ENCODE measurements at places on chromosomes 2 and 18. TPM values are rescaled to one million over a fixed set of nuclear protein-coding genes. Genes with fewer than 3 reads are reported as not detected.

The TEX44 gene
- not detected for polyA plus RNA-seq

The DES gene
- polyA plus RNA-seq: 60.9 TPM

The RUFY4 gene
- 1.5 TPM for polyA plus RNA-seq

The SOX11 gene
- 2.5 TPM for polyA plus RNA-seq

The SNTG2 gene
- polyA plus RNA-seq: not detected

The L3MBTL4 gene
- polyA plus RNA-seq: 4.1 TPM

The SH3RF3 gene
- 1.1 TPM for polyA plus RNA-seq

The CABYR gene
- 3.6 TPM for polyA plus RNA-seq

The KCNK3 gene
- 8.2 TPM for polyA plus RNA-seq

The UGT1A4 gene
- polyA plus RNA-seq: not detected

- no peaks in the 10 kb centered on the region for H3K36me3 ChIP-seq
- DNase-seq: no peak
- no peak overlapping the region for H3K4me3 ChIP-seq
- H3K27ac ChIP-seq: no peak overlapping the region
- H3K27me3 ChIP-seq: no peaks in the 10 kb centered on the region
Observed at GRCh38 chr2:28430377-28430765, 37.7 kb downstream of the FOSL2 start.

DNA sequence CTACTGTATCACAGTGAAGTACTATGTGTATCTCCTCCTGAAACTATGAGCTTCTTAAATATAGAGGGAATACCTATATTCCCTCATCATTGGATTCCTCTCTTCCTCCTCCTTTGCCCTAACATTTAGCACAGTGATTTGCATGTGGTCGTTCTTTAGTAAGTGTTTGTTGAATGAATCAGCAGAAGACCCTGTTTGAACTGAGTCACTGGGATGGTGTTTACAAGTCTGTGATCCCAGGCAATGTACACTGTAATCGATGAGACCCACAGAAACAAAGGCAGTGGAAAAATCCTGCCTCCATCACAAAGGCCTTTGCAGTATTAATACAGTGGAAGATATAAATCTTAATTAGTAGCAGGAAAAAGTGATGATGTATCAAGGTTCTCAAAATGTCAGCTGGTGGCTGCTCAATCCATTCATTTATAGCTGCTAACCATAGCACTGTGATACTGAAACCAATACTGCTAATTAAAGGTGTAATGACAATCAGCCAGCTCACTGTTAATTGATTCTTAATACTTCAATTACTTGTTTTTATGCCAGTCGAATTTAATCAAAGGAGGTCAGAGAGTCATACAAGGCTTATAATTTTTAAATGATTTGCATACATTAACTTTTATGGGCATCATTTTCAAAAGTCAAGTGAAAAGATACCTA, 20.8 kb upstream of the MYO3B start:
- peak overlapping the region; percentile 56 for H3K27ac ChIP-seq
- peaks cover 19% of the 10 kb centered on the region for H3K4me1 ChIP-seq
- H3K36me3 ChIP-seq: no peaks in the 10 kb centered on the region
- H3K27me3 ChIP-seq: no peaks in the 10 kb centered on the region

- H3K27me3 ChIP-seq: no peaks in the 10 kb centered on the region
- no peak overlapping the region for H3K4me3 ChIP-seq
- no peaks in the 10 kb centered on the region for H3K4me1 ChIP-seq
- no peak overlapping the region for H3K27ac ChIP-seq
- DNase-seq: no peak
Observed at GRCh38 chr18:36895606-36896005, 66.7 kb downstream of the KIAA1328 start.

GRCh38 chr2:227163485-227163997, 464 bp downstream of the COL4A4 start:
- no peaks in the 10 kb centered on the region for H3K36me3 ChIP-seq
- no peak for DNase-seq
- H3K27me3 ChIP-seq: peaks cover 87% of the 10 kb centered on the region
- H3K4me1 ChIP-seq: peaks cover 6% of the 10 kb centered on the region

DNA sequence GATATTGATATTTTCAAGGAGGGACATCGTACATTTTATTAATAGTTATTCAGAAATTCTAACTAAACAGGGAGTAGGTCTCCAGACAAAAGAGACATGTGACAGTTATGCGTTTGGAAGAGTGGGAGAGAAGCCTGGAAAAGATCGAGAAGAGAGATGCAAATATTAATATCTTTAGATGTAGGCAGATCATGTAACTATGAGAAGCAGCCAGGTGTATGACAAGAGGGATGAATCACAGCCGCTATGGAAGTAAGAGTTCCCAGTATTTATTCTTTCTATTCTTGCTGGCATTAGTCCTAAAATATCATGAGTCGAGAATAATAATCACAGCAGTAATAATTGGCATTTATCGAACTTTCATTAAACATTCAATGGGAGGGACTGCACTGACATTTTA, 140.2 kb downstream of the CSRNP3 start:
- H3K36me3 ChIP-seq: no peaks in the 10 kb centered on the region
- no peak for DNase-seq
- H3K4me1 ChIP-seq: no peaks in the 10 kb centered on the region
- H3K27ac ChIP-seq: no peak overlapping the region

DNA sequence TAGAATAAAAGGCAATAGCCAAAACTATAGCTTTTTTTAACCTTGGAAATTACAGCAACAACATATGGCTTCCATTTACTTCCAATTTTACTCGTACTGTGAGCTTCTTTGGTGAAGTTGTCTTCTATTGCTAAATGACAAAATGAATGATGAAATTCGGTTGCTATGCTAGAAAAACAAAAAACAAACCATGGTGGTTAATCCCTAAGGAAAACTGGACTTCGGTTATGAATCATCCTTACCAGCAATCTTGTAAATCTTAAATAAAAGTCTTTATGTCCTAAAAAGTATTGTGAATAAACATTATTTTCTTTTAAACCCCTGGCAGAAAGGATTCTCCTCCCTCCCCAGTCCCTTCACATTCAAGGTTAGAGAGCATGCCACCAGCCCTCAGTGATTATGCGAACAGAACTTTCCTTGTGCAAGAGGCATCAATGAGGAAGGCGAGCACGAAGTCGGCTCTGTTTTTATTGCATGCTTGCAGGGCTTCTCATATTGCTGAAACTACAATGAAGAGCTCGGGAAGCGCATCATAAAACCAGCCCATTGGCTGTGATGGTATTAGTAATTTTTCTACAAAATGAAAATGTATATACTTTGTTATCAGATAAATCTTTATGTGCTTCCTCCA, 62.9 kb downstream of the ZNF521 start:
- H3K4me1 ChIP-seq: peaks cover 24% of the 10 kb centered on the region
- no peak overlapping the region for H3K4me3 ChIP-seq

DNA sequence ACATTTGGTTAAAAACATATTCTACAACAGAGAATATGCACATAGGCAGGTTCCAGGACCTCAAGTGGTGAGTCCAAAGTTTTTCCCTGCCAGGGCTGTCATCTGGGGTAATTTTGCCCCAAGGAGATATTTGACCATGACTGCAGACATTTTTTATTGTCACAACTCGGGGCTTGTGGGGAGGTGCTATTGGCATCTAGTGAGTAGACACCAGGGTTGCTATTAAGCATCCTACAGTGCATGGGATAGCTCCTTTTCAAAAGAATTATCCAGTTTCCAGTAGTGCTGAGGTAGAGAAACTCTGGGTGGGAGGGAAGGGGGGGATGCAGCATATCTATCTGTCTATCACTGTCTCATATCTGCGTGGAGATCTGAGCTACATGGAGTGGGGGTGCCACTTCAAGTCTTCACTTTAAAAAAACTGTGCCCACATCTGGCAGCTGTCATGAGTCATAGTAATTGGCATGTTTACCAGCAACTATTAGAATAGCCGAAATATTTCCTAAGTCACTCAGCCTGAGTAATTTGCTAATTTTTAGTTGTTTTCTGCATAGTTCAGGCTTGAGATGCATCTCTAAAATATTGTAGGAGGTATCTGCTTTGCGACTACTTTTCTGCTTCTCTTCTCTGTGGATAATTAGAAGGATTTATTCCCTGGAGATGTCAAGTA, 254.0 kb upstream of the RBMS1 start:
- no peak overlapping the region for H3K4me3 ChIP-seq
- H3K27me3 ChIP-seq: no peaks in the 10 kb centered on the region
- DNase-seq: no peak

- no peak for DNase-seq
- H3K27me3 ChIP-seq: no peaks in the 10 kb centered on the region
- H3K27ac ChIP-seq: no peak overlapping the region
- H3K36me3 ChIP-seq: no peaks in the 10 kb centered on the region
- no peaks in the 10 kb centered on the region for H3K4me1 ChIP-seq
- no peak overlapping the region for H3K4me3 ChIP-seq
Observed at GRCh38 chr2:68448671-68449653, 18.1 kb downstream of the FBXO48 start.

DNA sequence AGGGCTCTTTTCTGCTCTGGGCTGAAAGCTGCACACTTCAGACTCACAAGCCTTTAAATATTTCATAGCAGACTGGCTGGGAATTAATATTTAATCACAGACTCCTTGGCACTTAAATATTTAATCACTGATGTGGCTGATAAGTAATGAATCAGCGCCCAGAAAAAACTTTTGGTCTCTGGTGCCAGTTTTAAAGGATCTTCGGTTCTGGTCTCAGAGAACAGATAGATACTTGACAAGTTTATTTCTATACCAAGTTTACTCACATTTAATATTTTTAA, 201.2 kb downstream of the MYCN start:
- no peak overlapping the region for H3K27ac ChIP-seq
- H3K27me3 ChIP-seq: no peaks in the 10 kb centered on the region
- no peaks in the 10 kb centered on the region for H3K4me1 ChIP-seq
- H3K4me3 ChIP-seq: no peak overlapping the region
- DNase-seq: no peak
- no peaks in the 10 kb centered on the region for H3K36me3 ChIP-seq

DNA sequence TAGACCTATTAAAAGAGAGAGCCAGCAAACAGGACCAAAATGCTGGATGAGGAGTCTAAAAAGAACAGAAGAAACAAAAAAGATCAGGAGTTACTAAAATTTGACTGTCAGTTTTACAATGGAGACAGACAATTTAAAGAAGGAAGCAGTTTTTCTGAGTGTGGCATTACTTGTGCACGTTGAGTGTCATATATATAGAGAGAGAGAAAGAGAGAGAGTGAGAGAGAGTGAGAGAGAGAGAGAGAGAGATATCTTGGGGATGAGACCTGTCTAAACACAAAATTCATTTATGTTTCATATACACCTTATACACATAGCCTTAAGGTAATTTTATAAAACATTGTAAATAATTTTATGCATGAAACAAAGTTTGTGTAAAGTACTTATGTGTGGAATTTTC, 2.1 kb upstream of the GALNT3 start:
- H3K36me3 ChIP-seq: no peaks in the 10 kb centered on the region
- no peaks in the 10 kb centered on the region for H3K27me3 ChIP-seq
- no peak for DNase-seq
- H3K4me3 ChIP-seq: no peak overlapping the region
- no peaks in the 10 kb centered on the region for H3K4me1 ChIP-seq
